Muscle of leg (tissue), 16 donors: ENCODE measurements at places on chromosomes 12 and 14.

DNA sequence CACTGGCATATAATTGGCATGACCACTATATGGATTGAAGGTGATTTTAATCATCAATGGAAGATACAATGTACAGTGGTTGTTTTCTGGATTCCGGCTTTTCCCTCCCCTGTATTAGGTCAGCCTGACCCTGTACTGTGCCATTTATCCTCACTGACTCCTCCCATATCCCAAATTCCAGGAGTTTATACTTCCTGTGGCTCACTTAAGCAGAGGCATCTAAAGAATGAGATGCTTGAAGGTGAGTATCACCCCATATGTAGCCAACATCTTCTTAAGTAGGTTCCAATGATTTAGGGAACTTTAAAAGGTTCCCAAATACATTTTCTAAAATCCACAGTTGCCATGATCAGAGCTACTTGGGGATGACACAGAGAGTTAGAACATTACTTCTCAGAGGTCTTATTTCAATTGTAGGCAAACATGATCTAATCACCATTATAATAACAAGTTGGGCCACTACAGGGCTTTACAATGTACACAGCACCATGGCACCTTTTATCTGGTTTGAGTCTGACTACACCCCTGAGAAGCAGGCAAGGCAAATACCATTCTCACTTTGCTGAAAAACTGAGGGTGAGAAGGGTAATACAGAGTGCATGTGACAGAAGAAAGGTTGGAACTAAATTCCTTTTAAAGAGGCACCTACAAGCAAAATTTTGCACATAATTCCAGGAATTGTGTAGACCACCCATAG, 212.3 kb upstream of the GARIN6 start:
- H3K4me3 ChIP-seq, result no peak overlapping the region
- no peaks in the 10 kb centered on the region for H3K36me3 ChIP-seq
- H3K27me3 ChIP-seq, result no peaks in the 10 kb centered on the region
- H3K27ac ChIP-seq, result no peak overlapping the region
- no peaks in the 10 kb centered on the region for H3K4me1 ChIP-seq

DNA sequence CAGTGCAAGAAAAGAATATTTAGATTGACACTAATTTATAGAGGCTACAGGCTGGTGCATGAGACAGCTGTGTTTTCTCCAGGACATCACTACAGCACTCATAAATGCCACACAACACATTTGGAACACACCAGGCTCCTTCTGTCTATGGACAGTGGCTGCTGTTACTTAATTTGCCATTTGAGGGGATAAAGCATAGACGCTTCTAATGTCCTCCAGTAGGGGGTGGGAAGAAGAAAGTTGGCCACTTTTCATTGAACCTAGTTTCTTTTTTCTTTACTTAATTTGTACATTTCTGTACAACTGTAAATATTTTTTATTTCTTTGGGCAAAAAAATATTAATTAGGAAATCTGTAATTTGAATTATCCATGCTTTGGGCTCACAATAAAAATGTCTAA, 12.4 kb upstream of the RTN1 start:
- H3K4me3 ChIP-seq, result no peak overlapping the region
- no peaks in the 10 kb centered on the region for H3K27me3 ChIP-seq
- no peak overlapping the region for H3K27ac ChIP-seq
- no peaks in the 10 kb centered on the region for H3K4me1 ChIP-seq
- DNase-seq, result no peak
- H3K36me3 ChIP-seq, result no peaks in the 10 kb centered on the region

GRCh38 chr12:56720731-56721151, 4.4 kb downstream of the NACA start:
- peak overlapping the region; percentile 22 for H3K27ac ChIP-seq
- peaks cover 67% of the 10 kb centered on the region for H3K4me1 ChIP-seq
- no peak for DNase-seq
- peaks cover 50% of the 10 kb centered on the region for H3K36me3 ChIP-seq
- H3K4me3 ChIP-seq, result no peak overlapping the region

- no peak overlapping the region for H3K27ac ChIP-seq
- no peaks in the 10 kb centered on the region for H3K36me3 ChIP-seq
- H3K4me1 ChIP-seq, result peaks cover 16% of the 10 kb centered on the region
- peak overlapping the region; percentile 52 for H3K4me3 ChIP-seq
Observed at GRCh38 chr12:124992874-124993625, 395 bp upstream of the BRI3BP start.

DNA sequence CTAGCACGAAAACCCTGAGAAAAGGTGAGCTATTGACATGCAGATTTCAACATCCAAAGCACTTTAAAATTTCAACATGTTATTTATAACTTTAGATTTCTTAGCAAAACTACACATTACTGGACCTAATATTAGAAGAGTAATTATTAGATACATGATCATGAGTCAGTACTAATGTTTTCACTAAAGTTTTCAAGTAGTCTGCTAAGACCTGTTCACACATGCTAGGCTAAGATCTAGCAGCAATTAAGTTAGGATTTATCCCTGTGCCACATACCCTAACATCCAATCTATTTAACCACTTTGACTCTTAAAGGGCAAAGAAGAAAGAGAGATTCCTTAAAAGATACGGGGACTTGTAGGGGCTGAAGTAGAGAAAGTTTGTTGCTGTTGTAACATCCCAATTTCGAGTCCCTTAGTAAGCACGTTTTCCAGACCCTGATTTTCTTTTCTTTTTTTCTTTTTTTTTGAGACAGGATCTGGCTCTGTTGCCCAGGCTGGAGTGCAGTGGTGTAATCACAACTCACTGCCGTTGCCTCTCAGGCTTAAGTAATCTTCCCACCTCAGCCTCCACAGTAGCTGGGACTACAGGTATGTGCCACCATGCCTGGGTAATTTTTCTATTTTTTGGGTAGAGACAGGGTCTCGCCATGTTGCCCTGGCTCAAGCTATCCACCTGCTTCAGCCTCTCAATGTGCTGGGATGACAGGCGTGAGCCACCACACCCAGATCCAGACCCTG, 102.5 kb upstream of the ATF7IP start:
- H3K36me3 ChIP-seq, result no peaks in the 10 kb centered on the region
- no peak overlapping the region for H3K27ac ChIP-seq
- H3K27me3 ChIP-seq, result no peaks in the 10 kb centered on the region
- no peak overlapping the region for H3K4me3 ChIP-seq

DNA sequence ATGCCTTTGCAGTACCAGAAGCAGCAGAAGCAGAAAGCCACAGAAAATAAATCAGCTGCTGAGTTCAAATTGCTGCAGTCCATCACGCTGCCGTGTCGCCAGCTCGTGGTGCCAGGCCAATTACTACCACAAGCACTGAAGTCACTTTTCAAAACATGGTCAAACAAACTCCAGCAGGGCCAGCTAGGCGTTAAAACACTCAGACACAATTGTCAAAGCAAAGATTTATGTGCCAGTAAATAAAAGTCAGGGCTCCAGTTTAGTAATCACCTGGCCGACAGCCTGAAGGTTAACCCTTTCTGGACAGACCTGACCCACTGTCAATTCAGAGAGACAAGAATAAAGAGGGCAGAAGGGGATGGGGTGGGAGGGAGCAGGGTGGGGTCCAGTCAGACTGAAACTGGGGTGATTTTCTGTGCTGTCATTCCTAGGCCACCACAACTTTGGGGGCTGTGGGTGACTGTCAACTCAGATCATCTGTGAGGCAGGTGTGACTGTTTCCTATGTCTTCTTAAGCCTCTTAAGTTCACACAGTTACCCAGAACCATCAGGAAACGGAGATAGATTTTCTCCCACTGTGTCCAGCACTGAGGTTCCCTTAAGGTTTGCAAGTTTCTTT, 109.8 kb upstream of the FUT8 start:
- H3K4me3 ChIP-seq, result no peak overlapping the region
- DNase-seq, result no peak
- peaks cover 3% of the 10 kb centered on the region for H3K4me1 ChIP-seq
- H3K27me3 ChIP-seq, result no peaks in the 10 kb centered on the region

DNA sequence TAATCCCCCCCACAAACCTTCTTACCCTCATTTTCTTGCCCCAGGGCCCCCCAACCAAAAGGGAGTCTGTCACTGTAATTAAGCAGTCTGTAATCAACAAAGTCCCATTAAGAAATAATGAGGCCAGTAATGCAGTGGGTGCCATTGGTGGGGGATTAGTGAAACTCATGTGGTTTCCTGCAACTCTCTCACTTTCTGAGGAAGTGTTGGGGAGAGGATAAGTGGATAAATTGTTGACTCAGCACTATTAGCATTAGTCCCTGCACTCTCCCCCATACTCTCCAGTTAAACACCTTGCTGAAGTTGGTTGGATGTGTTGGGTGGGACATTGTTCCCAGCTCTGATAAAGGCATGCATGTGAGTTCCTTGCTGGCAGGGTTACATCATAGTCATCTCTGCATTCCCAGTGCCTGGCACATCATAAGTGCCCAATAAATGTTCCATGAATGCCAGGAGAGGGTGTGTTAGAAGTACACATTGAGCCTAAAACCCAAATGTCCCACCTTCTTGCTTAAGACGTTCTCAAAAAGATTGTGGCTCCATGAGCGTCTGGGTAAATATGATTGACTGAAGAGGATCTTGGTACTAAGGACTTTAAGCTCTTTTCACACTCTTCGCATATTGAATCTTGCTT, 45.8 kb upstream of the HOXC13 start:
- no peak overlapping the region for H3K27ac ChIP-seq
- H3K4me3 ChIP-seq, result no peak overlapping the region
- H3K4me1 ChIP-seq, result no peaks in the 10 kb centered on the region
- no peak for DNase-seq
- no peaks in the 10 kb centered on the region for H3K36me3 ChIP-seq
- peaks cover 27% of the 10 kb centered on the region for H3K27me3 ChIP-seq

- no peaks in the 10 kb centered on the region for H3K36me3 ChIP-seq
- no peaks in the 10 kb centered on the region for H3K27me3 ChIP-seq
- H3K4me3 ChIP-seq, result no peak overlapping the region
- peaks cover 14% of the 10 kb centered on the region for H3K4me1 ChIP-seq
- H3K27ac ChIP-seq, result peak overlapping the region; percentile 77
Observed at GRCh38 chr12:122935318-122935717, 30.9 kb downstream of the ABCB9 start.

- peaks cover 34% of the 10 kb centered on the region for H3K4me1 ChIP-seq
- H3K27me3 ChIP-seq, result peaks cover 3% of the 10 kb centered on the region
- no peaks in the 10 kb centered on the region for H3K36me3 ChIP-seq
- no peak for DNase-seq
- H3K27ac ChIP-seq, result no peak overlapping the region
Observed at GRCh38 chr14:100770605-100771120, 44.0 kb downstream of the DLK1 start.
